CD4-positive, alpha-beta T cell treated with Interleukin-17A for 1 hour (primary cell): ENCODE measurements at places on chromosomes 1 and 21.

DNA sequence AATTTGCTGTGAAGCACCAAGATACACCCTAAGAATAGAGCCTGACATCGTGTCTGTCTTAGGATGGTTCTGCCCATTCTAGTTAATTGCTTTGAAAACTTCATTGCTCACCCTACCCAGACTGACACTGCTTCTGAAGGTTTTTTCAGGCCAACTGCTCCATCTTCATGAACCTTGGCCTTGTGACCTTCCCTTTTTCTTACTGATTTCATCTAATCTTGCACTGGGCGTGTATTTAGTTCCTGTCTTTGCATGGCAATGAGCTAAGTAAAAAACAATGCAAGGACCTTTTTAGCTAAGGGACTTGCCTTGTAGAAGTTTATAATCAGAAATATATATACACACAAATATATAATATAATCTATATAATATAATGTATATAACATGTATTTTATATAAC is 108.0 kb downstream of the PBX1 start:
- DNase-seq, result no peak

GRCh38 chr1:29590583-29591565 is 354.6 kb downstream of the PTPRU start:
- DNase-seq, result no peak

- DNase-seq, result no peak
These were observed 19.1 kb upstream of the EDN2 start for GRCh38 chr1:41503538-41504113.

GRCh38 chr1:101992821-101993575 is 3.7 kb downstream of the OLFM3 start:
- no peak for DNase-seq

- DNase-seq, result no peak
These were observed 161.0 kb downstream of the KCNK2 start for GRCh38 chr1:215243345-215244054.

GRCh38 chr1:225879521-225880221 is 2.5 kb downstream of the TMEM63A start:
- peak; percentile 45 for DNase-seq

- DNase-seq, result peak; percentile 68
These were observed 28.5 kb downstream of the CNIH3 start for GRCh38 chr1:224644553-224645154.

DNA sequence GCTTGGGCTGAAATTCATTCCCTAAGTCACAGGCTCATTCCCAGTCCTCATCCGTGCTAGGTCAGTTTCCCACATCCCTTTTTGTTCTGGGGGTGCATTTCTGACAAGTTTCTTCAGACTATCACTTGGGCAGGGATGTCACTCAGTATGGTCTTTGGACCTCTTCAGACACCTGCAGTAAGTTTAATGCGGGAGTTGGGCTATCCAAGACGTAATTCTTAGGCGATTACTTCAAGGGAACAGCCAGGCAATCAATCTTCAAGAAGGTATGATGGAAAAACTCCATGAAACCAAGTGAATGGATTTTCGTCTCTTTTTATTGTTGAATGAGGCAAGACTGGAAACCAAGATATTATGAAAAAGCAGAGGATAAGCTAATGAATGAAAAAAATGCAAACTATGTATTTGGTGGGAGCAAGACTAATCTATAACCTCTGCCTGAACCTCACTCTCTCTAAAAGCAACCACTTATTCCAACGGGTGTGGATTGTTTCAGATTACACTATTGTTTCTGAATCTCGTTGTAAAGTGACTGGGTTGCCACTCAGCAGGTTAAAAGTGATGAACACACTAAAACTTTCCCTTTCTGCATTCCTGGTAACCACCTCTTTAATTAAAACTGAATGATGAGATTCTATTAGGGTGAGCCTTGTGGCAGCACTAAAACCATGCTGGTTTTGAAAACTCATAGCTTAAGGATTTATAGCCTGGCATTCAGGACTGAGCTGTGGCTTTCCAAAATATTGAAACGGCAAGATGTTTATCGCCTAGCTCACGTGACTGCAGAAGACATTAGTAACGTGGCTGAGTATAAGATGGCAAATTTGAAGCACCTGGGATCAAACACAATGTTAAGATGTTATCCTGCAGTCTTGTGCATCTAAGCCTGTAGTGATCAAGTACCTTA is 1.1 kb downstream of the RASAL2 start:
- no peak for DNase-seq

DNA sequence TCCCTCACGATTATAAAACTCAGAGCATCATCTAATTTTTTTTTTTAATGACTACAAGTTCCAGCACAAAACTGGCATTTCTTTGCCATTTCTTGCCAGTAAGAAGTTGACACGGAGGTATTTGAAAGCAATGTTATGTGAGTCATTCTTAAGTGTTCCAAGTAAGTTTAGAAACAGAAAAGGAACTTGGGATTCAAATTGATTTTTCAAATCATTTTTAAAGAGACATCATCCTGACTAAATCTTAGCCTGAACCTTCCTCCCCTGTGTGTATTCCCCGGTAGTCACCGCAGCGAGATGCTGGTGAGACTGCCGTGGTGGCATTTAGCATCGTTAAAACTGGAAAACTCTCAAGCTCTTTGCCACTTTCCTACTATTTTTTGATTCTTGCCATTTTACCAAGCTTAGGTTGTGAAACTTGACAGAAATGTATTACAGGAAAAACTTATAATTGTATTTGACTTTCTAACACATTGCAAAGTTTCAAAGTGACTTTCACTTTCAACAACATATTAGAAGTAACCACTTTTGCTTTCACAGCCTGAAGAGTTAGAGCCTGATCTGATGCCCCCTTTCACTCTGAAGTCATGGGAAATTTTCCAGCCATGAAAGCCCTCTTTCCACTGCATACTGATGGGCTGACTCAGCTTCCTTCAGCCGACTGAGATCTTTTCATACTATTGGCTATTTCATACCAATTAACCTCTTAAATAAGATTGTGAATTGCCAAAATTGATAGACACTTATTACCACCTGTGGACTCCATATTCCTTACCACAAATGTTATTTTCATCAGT is 61.4 kb downstream of the OLFML2B start:
- DNase-seq, result peak; percentile 34

- no peak for DNase-seq
These were observed 42.9 kb upstream of the DNAJC6 start for GRCh38 chr1:65266476-65266875.

- peak; percentile 32 for DNase-seq
These were observed 2.0 kb downstream of the RPL5 start for GRCh38 chr1:92833840-92834239.

DNA sequence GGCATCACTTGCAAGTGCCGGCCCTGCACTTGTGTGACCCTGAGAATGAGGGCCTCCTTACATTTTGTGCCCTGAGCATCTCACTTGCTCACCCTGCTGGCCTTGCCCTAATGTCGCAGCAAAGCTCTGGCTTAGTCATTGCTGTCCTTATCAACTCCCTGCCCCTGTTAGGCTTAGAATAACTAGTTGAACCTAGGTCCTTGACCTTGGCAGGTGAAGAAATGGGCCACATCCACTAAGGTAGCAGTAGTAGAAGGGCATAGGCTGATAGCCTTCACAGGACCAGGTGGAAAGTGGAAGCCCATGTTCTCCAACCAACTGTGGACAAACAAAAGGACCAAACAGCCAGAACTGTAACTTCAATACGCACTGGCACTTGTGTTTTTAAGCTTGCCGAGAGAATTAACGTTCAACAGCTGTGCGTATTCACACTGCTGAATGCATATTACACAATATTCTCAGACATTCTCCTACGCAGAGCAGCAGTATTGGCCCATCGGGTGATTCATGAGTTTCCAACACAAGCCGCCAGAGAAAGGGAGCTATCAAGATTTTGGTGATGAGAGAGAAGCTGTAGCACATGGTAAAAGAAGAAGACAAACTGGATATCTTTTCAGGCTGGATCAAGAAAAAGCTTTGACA is 27.7 kb upstream of the PTGFRN start:
- peak; percentile 26 for DNase-seq

- DNase-seq, result no peak
These were observed 108.9 kb upstream of the TRABD2B start for GRCh38 chr1:48106049-48106448.

DNA sequence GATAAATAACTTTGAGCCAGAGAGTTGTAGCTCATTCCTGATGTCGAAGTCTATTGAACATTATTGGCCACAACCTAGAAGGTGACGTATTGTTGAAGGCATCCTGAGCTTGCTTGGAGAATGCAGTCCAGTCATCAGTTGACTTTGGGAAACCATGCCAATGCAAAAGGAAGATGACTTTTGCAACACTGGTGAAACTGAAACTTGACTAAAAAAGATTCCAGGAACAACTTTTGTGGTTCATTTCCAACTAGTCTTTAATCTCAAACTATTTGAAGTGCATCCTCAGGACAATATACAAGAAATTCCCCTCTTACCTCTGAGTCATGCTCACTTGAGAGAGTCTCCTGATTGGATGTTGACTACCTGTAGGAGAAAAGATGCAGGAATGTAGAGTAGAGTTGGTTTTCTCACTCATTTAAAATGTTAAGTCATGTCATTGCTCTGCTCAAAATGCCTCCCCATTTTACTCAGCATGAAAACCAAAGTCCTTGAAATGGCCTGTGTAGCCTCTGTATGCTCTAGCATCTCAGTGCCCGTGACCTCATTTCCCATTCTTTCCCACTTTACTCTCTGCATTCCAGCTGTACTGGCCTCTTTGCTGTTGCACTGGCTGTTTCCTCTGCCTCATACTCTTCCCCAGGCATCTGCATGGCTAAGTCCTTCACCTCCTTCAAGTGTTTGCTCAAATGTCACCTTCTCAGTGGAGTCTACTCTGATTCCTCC is 24.4 kb upstream of the LEPR start:
- no peak for DNase-seq

GRCh38 chr1:219566951-219567947 is 45.7 kb downstream of the ZC3H11B start:
- no peak for DNase-seq
